A549 treated with Hydrocortisone at 1 μM for 4 hours (cell line): ENCODE measurements at places on chromosomes 16 and 17. TPM values are rescaled to one million over a fixed set of nuclear protein-coding genes. Genes with fewer than 3 reads are reported as not detected.

The ZNF750 gene
- total RNA-seq, result not detected in 5 replicates

The DNAAF8 gene
- 0.95 to 2.2 TPM (median 1.2 TPM) in 5 replicates for total RNA-seq

The VPS35 gene
- 78.0 to 103 TPM (median 80.1 TPM) in 5 replicates for total RNA-seq

The CHD9 gene
- 13.5 to 20.8 TPM (median 16.6 TPM) in 5 replicates for total RNA-seq

The HLF gene
- total RNA-seq, result 0.09 to 0.14 TPM (median 0.10 TPM) in 5 replicates

The TCAP gene
- 0.70 to 1.2 TPM (median 0.93 TPM) in 5 replicates for total RNA-seq
